ENCODE measurements at places on chromosomes 16 and 17.

DNA sequence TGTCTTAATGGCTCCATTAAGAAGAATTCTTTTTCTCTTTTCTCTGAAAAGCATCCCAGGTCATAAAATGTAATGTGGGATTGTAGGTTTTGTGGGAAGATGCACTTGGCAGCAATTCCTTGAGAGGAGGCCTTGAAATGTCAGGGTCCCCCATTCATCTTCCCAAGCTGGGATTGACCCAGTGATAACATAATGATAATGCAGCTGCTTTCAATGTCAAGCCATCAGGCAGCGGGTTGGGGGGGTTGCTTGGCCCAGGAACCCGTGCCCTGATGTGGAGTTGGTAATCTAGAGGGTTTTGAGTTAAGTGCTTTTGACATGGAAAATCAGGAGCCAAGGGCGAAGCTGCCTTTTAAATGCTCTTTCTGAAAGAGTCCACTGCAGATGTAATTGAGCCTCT is 484.0 kb downstream of the WWOX start:
- no peak for DNase-seq

DNA sequence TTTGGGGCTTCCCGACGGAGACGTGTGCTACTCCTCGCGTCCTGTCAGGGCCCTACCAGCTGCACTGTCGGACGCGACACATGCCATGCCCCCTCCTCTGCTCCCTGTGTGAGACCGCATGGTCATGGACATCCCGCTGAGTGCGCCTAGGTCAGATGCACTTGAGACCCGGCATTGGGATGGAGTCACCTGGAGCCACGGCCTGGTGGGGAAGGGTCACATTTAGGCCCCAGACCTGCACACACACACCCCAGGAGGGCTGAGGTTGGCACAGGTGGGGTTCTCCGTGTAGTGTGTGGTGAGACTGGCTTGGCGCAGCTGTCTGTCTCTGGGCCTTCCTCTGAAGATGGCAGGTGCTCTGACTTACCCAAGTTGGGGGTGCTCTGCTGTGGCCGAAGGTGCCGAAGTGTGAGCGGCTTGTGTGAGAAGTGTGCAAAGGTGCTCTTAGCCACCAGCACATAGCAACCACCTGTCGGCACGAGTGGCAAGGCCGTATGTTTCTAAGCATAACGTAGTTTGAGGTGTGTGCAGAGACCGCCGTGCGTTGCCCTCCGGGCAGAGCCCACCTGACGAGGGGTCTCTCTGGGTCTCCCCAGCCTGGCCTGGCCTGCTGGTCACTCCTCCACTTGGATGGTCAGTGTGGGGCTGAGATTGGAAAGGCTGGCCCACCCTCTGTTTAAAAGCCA is 108.6 kb downstream of the BANP start:
- DNase-seq = no peak

DNA sequence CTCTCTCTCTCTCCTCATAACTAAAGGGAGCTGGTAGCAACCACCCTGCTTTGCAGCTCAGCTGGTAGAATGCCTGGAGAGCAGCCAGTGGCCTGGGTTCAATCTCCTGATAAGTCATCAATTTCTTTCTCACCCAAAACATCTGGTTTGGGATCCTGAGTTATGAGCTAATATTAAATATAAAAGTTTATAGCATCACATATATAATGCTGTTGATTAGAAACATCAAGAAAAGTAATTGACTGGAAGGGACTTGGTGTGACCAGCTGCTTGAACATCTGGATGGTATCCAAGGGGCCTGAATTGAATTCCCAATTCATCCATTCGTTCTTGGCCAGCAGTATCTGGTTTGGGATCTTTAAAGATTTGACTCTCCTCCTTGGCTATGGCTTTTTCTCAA is 12.2 kb upstream of the ELAC2 start:
- no peak for DNase-seq

DNA sequence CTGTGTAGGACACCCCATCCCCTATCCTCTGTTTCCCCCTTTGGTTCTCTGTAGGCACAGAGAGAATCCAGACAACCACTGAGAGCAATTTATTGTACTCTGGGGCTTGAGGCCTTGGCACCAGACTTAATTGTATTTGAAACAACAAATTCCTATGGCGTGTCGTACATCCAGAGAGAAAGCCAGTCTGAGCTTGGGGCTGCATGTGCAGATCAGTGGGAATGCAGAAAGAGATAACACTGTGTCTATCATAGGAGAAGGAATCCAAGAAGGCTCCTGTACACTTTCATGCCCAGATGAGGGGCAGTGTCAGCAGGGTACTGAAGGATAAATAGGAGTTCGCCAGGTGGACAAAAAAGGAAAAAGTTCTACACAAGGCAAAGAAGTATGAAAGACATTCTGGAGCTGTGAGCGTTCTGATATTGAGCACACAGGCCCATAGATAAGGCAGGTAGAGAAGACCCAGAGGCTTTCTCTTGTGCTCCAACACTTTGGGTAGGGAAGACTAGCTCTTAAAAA is 22.0 kb upstream of the IL4R start:
- no peak for DNase-seq

DNA sequence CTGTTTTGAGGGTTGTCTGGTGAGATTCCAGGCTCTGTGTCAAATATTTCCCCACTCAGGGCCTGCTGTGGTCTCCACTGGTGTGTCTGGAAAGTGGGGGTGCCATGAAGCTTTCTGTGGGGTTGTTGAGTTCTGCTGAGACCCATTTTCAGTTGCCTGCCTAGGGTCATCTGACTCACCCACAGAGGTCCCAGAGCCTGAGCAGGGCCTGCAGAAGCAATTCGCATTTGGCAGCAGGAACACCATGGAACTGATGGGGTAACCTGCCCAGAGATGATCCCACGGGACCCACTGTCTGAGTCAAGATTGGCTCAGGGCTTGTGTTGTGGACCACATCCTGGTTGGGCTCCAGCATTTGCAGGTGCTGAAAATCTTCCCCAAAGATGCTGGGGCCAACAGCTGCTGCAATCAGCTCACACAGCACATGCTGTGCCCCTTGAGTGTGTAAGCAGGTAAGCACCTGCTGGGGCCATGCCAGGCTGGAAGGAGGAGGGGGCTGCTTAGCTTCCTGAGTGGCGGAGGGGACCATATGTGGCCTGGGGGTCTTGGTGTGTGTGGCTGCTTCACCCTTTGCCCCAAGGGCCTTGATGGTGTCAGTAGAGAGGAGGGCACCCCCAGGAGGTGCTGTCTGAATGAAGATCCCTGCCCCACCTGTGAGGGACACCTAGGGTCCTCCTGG is 1726.1 kb downstream of the TP53TG3F start:
- DNase-seq = no peak

DNA sequence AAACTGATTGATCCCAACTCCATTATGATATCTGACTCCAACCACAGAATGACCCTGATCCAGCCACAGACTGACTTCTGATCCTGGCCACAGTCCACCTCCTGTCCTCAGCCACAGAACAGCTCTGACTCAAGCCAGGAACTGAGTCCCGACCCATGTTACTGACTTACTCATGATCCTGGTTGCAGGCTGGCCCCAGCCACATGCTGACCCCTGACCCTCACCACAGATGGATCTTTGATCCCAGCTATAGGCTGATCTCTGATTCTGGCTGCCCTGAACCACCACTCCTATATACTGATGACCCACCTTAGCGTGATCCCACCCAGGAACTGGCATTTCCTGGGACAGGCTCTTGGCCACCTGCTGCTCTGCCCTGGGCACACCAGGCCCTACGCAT is 32.2 kb upstream of the IL21R start:
- DNase-seq = no peak

DNA sequence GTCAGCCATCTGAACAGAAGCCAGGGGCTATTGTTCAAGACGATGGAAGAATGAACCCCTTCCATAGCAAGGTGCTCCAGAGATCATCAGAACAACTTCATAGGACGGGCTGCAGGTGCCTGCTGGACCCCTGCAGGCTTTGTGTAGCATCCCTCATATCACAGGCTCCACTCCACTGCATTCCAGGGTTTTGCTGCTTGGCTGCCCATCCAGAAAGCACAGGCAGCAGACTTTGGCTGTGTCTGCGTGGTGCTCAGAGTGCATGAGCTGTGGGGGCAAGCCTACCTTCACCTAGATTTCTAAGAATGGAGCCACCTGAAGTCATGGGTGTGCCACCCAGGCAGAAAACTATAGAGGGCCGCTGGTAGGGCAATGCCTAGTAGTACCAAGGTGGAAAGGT is 93.9 kb upstream of the NLRP1 start:
- DNase-seq = no peak

DNA sequence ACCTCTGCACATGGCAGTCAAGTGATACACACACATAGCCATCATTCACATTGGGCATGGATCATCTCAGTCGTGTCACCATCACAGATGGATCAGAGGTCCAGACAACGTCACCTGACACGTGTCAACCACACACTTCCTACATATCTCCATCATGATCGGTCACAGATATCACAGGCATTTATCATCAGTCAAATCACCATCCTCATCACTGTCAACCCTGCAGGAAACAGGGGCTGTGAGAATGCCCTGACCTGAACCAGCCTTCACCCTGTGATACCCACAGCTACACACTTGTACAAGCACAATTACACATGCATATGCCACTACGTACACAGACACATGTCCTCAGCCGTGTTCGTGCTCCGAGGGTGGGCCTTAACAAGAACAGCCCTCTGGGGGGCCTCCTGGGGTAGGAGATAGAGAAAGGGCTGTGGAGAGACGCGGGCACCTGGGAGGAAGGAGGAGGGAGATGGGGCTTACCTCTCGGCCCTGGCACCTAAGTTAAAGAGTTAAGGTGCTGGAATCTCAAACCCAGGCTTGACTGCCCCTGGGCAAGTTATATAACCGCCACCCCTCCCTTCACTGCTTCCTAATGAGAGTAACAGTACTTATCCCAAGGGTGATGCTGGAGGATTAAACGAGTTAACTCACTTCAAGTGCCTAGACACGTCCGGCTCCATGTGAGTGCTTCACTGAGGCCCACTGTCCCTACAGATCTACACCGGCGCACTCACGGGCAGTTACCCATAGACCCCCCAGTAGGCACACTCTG is 1.1 kb downstream of the SLC12A4 start:
- DNase-seq = no peak

DNA sequence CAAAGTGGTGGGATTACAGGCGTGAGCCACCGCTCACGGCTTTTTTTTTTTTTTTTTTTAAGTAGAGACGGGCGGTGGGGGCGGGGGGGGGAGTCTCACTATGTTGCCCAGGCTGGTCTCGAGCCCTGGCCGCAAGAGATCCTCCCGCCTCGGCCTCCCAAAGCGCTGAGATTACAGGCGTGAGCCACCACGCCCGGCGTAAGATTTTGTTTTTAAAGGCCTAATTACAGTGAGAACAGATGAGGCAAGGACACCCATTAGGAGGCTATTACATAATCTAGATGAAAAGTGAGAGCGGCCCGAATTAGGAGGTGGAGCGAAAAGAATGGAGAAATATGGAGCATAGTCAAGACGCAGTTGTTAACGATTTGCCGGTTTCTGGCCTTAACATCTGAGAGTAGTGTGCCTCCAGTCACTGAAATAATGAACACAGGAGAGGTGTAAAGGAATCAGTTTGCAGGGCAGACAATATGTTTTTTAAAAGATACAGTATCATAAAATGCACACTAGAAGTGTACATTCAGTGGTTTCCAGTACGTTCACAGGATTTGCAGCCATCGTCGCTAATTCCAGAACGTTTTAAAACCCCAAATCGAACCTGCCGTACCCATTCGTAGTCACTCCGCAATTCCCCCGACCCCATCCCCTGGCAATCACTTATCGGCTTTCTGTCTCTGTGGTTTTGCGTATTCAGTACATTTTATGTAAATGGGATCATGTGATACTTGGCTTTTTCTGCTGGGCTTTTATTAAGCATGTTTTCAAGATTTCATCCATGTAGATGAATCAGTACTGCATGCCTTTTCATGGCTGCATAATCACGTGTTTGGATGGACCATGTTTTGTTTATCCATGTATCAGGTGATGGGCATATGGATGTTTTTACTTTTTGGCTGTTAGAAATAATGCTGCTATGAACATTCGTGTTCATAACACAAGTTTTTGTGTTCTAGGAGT is 1.4 kb upstream of the SLX4 start:
- no peak for DNase-seq

DNA sequence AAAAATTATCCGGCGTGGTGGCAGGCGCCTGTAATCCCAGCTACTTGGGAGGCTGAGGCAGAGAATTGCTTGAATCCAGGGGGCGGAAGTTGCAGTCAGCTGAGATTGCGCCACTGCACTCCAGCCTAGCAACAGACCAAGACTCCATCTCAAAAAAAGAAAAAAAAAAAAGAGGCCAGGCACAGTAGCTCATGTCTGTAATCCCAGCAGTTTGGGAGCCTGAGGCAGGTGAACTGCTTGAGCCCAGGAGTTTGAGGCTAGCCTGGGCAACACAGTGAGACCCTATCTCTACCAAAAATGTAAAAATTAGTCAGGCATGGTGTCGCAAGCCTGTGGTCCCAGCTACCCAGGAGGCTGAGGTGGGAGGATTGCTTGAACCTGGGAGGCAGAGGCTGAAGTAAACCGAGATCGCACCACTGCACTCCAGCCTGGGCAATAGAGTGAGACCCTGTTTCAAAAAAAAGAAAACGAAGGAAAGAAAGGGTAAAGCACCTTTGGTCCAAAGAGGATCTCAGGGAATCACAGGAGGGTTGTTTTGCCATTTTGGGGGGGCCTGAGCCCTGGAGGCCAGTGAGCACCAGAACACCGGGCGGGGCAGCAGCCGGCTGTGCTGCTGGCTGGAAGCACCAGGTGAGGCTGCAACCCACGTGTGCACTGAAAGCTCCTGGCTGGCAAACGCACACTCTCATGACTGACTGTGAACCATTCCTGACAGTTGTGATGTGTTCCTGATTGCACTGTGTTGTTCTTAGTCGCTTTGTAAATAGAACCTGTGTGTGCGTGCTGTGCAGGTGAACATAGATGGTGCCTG is 18.4 kb downstream of the HS3ST6 start:
- DNase-seq = no peak

GRCh38 chr16:68782198-68783174 is 45.4 kb downstream of the CDH1 start:
- DNase-seq = no peak

DNA sequence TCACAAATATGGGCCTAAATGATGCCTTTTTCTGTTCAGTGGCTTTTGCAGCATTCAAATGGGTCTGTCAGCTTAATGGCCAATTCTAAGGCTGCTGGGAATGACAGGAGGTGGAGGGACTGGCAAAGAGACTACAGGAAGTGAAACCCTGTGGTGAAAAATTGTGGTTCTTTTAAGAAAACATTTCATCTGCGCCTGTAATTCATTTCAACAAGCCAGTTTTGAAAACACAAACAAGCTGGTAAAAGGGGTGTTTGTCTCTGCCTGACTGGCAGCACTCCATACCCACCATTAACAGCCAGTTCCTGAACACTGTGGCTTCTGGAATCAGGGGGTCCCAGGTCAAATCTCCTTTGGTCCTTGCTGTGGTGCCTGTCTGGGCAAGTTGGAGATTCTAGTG is 3.6 kb upstream of the KDM8 start:
- DNase-seq = no peak

- no peak for DNase-seq
These were observed 8.3 kb downstream of the IRX5 start for GRCh38 chr16:54939029-54939346.
